ENCODE measurements at places on chromosomes 6 and 20.

DNA sequence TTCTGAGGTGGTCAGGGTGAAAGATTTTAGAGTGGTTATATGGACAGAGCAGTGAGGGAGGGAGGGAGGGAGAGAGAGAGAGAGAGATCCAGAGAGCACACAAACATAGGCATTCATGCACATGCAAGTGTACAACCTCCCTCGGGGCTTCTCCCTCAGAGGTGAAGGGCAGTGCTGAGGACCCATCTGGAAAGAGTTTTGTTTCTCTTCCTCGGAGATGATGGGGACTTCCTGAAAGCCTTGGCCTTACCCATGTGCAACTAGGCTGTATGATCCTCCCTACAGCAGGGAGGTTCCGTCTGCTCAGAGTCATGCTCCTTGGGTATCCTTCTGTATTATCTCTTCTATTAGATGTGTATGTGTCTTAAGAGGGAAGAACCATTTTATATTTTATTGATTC lies 21.4 kb upstream of the TSPYL1 start:
- DNase-seq: no peak

DNA sequence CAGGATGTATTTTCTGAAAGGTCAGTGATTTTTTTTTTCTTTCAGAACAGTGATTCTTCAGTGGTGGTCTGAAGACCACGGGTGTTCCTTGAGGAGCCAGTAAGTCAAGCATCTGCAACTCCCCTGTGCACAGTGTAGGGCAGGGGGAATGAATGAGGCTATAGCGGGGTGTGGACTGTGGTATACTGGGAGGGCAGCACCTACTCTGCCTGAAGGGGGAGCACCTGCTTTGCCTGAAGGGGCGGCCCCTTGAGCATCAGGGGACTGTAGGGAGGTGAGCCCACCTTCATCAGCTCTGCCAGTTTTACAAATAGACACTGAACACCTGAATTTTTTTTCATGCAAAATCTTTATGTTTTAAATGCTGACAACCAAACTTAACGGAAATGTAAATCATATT lies 77.5 kb upstream of the RIPOR2 start:
- no peak for DNase-seq

- no peak for DNase-seq
Measured at GRCh38 chr6:85185977-85186376, 263.9 kb upstream of the NT5E start.

DNA sequence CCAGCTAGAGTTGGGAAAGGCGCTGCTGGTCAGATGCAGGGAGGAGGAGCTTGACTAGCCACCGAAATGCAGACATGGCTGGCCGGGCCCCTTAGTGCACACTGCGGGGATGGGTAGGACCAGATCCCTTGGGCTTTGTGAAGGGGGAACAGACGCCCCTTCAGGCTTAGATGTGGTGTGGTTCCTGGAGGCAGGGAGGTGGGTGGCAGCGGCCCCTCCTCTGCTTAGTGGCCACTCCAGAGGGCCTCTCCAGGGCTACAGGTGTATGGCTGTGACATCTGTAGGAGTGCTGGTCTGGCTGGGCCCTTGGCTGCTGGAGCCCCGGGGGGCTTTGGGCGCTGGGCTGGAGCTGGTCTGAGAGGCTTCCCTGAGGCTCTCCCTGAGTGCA lies 5.9 kb downstream of the CCND3 start:
- no peak for DNase-seq
